Posterior vena cava (tissue), 2 donors: ENCODE measurements at places on chromosomes 13 and 19. TPM values are rescaled to one million over a fixed set of nuclear protein-coding genes. Genes with fewer than 3 reads are reported as not detected.

Gene OVOL3
- not detected for total RNA-seq

Gene FSD1
- total RNA-seq = not detected

Gene ZNF761
- 9.9 TPM for total RNA-seq

Gene KLK6
- not detected for total RNA-seq

Gene MISP
- 0.14 TPM for total RNA-seq

Gene MAU2
- 37.1 TPM for total RNA-seq

Gene KLF1
- not detected for total RNA-seq

Gene BIVM
- 16.8 TPM for total RNA-seq

Gene ZNF324B
- total RNA-seq = 5.1 TPM

Gene CEACAM21
- 2.5 TPM for total RNA-seq

Gene CPAMD8
- total RNA-seq = 6.2 TPM

Gene CLEC17A
- not detected for total RNA-seq

Gene CGB2
- total RNA-seq = not detected

Gene ZNF577
- total RNA-seq = 10.0 TPM

Gene ZNF888
- 3.2 TPM for total RNA-seq

Gene CEACAM3
- total RNA-seq = 0.71 TPM

Gene KISS1R
- total RNA-seq = not detected

Gene MVB12A
- total RNA-seq = 30.3 TPM

Gene ZNF98
- total RNA-seq = 1.9 TPM

Gene FAM83E
- total RNA-seq = not detected

Gene MBD3L2
- not detected for total RNA-seq
